ENCODE measurements at places on chromosomes 5 and 9. TPM values are rescaled to one million over a fixed set of nuclear protein-coding genes. Genes with fewer than 3 reads are reported as not detected.

GRCh38 chr5:138726848-138727247 lies 26.4 kb upstream of the CTNNA1 start:
- H3K36me3 ChIP-seq = no peaks in the 10 kb centered on the region
- H3K27me3 ChIP-seq = no peaks in the 10 kb centered on the region
- H3K4me1 ChIP-seq = peaks cover 34% of the 10 kb centered on the region
- no peak for DNase-seq

- DNase-seq = no peak
- no peak overlapping the region for H3K4me3 ChIP-seq
- H3K36me3 ChIP-seq = no peaks in the 10 kb centered on the region
- H3K27me3 ChIP-seq = no peaks in the 10 kb centered on the region
- peaks cover 6% of the 10 kb centered on the region for H3K4me1 ChIP-seq
These were observed 24.6 kb upstream of the QSOX2 start for GRCh38 chr9:136270173-136270705.

GRCh38 chr5:159850160-159850559 lies 66.1 kb upstream of the ADRA1B start:
- H3K27me3 ChIP-seq = no peaks in the 10 kb centered on the region
- H3K36me3 ChIP-seq = no peaks in the 10 kb centered on the region
- H3K27ac ChIP-seq = no peak overlapping the region
- DNase-seq = peak; percentile 27
- H3K4me3 ChIP-seq = no peak overlapping the region

GRCh38 chr5:144196612-144197011 lies 25.9 kb downstream of the KCTD16 start:
- no peaks in the 10 kb centered on the region for H3K4me1 ChIP-seq
- no peak overlapping the region for H3K4me3 ChIP-seq
- no peaks in the 10 kb centered on the region for H3K27me3 ChIP-seq
- DNase-seq = no peak
- no peaks in the 10 kb centered on the region for H3K36me3 ChIP-seq
- H3K27ac ChIP-seq = no peak overlapping the region

OXCT1 gene
- total RNA-seq = 37.0 TPM
